ENCODE measurements at places on chromosomes 16 and 17.

DNA sequence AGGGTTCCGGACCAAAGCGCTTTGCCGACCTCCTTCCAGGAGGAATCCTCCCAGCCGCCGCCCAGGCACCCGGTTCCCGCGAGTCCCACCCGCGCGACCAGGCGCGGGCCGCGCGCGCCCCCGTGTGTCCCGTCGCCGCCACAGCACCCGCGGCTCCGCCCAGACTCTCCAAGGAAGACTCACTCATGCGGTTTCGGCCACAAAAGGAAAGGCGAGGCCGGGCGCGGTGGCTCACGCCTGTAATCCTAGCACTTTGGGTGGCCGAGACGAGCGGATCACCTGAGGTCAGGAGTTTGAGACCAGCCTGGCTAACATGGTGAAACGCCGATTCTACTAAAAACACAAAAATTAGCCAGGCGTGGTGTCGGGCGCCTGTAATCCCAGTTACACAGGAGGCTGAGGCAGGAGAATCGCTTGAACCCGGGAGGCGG, 3.5 kb upstream of the PKMYT1 start:
- DNase-seq: no peak

DNA sequence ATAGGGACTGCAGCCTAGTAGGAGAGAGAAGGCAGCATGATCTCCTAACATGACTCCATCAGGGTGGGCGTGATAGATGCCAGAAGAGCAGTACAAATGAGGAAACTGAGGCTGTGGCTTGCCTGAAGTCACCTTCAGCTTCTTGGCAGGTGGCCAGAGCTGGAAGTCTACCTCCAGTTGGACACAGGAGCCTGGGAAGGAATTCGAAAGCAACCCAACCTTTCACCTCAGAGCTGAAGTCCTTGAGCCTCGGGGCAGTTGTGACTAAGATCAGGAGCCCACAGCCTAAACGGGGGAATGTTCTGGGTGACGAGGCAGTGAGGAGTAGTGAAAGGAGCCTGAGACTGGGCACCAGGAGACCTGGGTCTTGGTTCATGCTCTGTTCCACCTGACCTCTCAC, 9.4 kb upstream of the SLC52A1 start:
- no peak for DNase-seq

- DNase-seq: no peak
These were observed 160.4 kb downstream of the CMIP start for GRCh38 chr16:81604960-81605383.

DNA sequence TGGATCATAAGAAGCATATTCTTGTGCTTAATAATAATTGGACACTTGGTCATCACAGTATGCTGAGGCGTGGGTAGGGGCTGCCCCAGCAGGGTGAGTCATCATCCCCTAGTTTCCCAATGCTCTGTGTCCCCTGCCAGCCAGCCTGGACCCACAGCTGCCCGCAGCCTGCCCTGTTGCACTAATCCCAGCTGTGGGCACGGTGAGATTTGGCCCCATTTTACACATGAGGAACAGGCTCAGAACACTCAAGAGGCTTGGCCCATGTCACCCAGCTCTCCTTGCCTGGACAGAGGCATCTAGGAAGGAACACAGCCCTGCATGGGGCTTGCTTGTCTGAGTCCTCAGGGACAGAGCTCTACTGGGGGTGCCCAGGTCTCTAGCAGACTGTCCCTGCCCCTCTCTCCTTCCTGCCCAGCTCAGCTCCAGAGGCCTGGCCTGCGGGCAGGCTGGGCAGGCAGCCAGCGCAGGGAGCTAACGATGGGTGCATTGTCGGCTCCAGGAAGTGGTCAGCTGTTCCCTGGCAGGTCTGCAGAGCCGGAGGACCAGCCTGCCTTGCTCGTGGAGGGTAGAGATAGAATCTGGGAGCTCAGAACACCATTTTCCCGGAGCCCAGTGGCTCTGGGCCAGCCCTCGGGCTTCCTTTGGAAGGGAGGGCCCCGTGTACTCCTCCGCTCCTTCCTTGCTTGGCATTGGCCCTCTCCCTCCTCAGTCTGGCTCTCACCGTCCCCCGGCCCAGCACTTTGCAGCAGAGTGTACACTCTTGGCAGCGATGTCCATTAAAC, 189.4 kb downstream of the RAB11FIP4 start:
- DNase-seq: no peak

DNA sequence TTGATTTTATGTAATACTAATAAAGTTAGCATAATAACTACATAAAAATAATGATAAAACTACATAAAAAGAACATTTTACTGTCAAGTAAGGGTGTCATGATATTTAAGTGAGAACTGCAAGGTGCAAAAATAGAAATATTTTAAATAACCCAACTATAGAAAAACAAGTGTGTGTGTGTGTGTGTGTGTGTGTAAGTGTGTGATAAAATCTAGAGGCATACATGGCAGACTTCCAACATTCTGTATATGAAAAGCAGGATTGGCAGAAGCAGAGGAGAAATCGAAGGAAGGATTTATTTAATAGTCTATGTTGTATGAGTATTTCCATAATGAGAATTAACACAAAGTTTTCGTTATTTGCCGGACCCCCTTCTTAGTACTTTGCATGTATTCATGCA, 334.1 kb downstream of the KCNJ2 start:
- no peak for DNase-seq

DNA sequence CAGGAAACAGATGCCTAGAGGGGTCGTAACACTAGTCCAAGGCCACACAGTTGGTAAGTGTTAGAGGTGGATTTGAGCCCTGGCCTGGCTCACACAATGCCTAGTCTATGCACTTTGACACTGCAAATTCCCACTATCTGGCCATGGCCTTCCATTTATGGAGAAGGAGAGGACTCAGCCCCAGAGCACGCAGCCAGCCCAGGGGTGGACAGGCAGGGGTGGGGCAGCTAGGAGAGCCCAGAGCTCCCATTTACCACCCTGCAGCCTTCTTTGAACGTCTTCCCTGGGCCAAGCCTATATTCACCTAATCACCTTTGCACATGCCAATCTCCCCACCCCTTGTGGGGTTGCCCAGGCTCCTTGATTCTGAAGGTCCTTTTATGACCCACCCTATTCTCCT, 81.2 kb downstream of the DYNLRB2 start:
- DNase-seq: no peak

DNA sequence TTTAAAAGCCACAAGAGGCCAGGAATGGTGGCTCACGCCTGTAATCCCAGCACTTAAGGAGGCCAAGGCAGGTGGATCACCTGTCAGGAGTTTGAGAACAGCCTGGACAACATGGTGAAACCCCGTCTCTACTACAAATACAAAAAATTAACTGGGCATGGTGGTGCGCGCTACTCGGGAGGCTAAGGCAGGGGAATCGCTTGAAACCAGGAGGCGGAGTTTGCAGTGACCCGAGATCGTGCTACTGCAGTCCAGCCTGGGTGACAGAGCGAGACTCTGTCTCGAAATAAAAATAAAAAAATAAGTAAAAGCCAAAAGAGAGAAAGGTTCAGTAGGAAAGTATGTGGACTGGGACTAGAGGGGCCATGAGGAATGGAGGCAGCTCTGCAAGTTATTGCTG, 13.1 kb upstream of the ITGAL start:
- no peak for DNase-seq

GRCh38 chr16:79045191-79045590, 555.3 kb downstream of the MAF start:
- DNase-seq: no peak

DNA sequence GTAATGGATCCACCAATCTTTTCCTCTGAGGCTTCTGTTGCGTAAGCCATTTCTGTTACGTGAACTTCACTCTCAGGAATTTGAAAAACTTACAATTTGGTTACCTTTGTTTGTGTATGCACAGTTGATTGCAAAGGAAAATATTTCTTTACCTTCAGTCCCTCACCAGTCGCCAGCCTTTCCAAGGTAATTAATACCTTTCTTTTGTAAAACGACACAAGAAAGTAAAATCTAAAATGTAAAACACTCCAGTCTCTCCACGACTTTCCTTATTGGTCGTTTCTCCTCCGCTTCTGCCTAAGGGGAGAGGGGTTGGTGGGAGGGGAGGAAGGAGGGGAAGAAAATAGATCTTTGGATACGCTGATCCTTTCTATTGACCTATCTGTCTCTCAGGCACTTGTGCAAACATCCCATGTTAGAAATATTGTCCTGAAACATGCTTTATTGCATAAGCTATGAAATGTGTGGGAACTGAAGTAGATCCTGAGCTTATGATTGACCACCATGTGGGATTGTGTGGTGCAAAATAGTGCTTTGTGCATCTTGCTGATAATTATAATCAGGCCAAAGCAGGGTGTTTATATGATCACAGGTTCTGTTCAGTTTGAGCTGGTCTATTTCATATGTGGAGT, 32.4 kb upstream of the EFCAB13 start:
- no peak for DNase-seq

DNA sequence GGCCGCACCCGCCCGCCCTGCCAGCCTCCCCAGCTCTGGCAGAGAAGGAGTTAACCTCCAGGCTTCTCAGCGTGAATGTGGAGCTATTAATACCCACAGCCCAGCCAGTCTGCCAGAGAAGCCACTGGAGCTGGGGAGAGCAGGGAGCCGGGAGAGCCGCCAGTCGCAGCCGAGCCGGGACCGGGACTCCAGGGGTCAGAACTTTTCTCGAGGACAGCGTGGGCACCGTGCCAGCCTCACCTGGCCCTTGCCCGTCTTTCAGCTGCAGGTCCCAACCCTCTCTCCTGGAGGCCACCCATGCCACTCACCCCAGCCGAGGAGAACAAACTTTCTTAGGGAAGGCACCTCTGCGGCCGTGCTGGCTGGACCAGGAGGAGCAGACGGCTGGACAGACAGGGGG, 33.8 kb upstream of the SBK1 start:
- no peak for DNase-seq

GRCh38 chr17:27348196-27348595, 54.3 kb downstream of the WSB1 start:
- no peak for DNase-seq

- no peak for DNase-seq
These were observed 10.4 kb upstream of the NLRC3 start for GRCh38 chr16:3587547-3588110.

DNA sequence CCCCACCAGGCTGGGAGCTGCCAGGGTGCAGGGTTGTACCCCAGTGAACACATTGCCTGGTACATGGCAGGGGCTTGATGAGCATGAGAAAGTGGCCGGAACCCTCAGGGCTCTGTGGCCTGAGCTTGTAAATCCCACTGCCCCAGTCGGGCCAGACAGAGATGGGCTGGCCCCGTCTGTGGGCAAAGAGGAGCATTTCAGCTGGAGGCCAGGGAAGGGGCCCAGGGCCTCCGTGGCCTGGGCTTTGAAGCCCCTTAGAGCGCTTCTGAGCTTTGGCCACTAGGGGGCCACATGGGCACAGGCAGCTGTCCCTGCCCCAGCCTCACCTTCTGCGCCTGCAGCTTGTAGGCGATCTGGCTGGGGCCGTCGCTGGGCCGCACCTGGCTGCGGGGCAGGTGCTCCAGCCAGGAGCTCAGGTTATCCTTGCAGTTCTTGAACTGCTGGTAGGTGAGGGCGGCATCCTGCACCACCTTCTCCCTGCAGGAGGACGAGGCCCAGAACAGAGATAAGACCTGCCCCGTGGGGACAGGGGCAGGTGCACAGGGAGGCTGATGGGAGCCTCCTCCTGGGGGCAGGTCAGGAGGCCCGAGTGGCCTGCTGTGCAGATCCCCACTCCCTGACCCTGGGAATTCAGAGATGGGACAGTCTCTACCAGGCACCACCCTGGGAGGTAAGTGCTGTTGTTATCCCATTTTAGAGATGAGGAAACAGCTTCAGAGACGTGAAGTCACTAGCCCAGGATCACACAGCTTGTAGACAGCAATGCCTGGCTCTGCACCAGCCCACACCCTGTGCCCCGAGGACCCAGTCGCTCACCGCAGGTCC, 12.8 kb downstream of the EVPL start:
- DNase-seq: no peak

- no peak for DNase-seq
These were observed 5.0 kb upstream of the CCDC57 start for GRCh38 chr17:82217530-82218204.

DNA sequence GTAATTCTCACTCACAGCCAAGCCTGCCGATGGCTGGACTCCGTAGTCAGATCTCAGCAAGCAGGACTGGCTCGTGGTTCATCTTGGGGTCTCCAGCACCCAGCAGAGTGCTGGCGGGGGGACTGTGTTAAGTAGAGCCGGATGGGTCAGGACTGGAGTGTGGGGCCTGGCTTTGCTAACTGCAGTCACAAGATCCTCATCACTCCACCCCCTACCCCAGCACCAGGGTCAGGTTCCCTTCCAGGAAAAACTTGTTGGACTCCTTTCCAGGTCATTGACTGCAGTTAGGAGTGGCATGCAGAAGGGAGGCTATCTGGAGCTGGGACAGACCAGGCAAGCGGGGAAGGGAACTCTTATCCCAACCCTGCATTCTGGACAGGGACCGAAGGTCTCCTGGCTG, 6.0 kb downstream of the CIITA start:
- DNase-seq: no peak

DNA sequence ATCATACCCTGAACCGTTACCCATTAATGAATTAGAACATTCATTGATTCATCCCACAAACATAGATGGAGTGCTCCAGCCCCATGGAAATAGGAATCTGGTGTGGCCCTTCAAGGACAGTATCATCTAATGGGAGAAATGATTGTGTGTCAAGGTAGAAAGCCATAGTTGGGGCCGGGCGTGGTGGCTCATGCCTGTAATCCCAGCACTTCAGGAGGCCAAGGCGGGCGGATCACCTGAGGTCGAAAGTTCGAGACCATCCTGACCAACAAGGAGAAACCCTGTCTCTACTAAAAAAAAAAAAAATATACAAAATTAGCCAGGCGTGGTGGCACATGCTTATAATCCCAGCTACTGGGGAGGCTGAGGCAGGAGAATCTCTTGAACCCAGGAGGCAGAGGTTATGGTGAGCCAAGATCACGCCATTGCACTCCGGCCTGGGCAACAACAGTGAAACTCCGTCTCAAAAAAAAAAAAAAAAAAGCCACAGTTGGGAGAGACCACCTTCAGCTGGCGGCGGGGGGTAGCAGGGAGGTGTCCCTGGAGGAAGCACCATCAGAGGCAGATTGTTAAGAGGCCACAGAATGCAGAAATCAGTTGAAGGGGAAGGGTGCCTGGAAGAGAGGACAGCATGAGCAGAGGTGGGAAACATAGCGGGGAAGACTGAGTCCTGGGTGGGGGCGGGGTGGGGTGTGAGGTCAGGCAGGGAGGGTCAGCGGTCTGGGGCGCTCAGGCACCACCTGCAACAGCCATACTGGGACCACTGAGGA, 60.0 kb downstream of the USP22 start:
- no peak for DNase-seq

DNA sequence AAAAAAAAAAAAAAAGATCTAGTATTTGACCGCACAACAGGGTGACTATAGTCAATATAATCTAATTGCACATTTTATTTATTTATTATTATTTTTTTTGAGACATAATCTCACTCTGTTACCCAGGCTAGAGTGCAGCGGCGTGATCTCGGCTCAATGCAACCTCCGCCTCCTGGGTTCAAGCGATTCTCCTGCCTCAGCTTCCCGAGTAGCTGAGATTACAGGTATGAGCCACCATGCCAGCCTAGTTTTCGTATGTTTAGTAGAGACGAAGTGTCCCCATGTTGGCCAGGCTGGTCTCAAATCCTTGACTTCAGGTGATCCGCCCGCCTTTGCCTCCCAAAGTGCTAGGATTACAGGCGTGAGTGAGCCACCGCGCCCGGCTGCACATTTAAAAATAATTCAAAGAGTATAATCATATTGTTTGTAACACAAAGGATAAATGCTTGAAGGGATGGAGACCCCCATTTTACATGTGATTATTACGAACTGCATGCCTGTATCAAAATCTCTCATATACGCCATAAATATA, 794 bp downstream of the ANKS3 start:
- no peak for DNase-seq

- no peak for DNase-seq
These were observed 123.5 kb downstream of the ANKRD11 start for GRCh38 chr16:89366561-89367537.

Measured in urinary bladder (tissue), 4 donors.